ENCODE measurements at places on chromosomes 2 and 18. TPM values are rescaled to one million over a fixed set of nuclear protein-coding genes. Genes with fewer than 3 reads are reported as not detected.

DNA sequence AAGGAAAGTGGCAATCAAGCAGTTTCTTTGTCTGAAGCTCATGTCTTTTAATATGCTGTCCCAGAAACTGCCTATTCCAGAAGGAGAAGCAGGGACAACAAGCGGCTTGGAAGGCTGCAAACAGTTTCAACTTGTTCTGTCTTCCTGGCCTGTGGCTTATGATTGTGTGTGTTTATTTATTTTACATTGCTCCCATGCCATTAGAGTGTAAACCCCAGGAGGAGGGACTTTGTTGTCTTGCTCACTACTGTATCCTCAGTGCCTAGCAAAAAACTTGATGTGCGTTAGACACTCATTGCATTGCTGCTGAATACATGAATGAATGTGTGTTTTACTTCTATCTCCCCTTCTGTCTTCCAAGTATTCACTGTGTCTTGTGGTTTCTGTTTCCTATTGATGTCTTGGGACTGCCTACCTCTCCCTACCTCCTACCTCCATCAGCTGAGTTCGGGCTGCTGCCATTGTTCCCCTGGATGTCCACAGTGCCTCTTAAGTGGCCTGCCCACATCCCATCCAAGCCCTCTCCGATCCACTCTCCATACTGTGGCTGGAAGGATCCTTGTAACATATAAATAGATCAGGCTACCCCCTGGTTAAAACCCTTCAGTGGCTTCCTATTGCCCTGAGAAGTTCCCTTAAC, 261.4 kb downstream of the DYSF start:
- no peaks in the 10 kb centered on the region for H3K36me3 ChIP-seq
- DNase-seq = no peak
- H3K4me3 ChIP-seq = no peak overlapping the region

DNA sequence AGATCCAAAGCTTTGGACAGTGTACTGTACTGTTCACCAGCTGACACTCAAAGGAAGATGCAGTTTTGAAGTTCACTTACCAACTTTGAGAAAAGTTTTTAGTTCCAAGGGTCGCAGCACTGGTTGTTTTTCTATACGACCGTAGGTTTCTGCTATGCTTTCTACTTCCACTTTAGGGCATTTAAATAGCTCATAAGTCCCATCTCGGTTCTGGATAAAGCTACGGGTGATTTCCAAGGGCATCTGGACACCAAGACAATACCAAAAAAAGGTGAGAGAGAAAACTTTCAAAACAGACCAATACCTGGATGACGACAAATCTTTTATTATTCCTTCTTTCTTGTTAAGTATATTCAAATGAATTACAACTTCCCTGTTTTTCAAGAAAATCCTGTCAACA, 30.3 kb downstream of the C2orf42 start:
- no peaks in the 10 kb centered on the region for H3K27me3 ChIP-seq
- no peak for DNase-seq
- H3K36me3 ChIP-seq = peaks cover 6% of the 10 kb centered on the region
- H3K4me3 ChIP-seq = no peak overlapping the region
- H3K27ac ChIP-seq = no peak overlapping the region
- no peaks in the 10 kb centered on the region for H3K4me1 ChIP-seq

Gene TM4SF20
- not detected for total RNA-seq

- no peak overlapping the region for H3K27ac ChIP-seq
- DNase-seq = peak; percentile 53
- H3K36me3 ChIP-seq = no peaks in the 10 kb centered on the region
- no peak overlapping the region for H3K4me3 ChIP-seq
These were observed 2.9 kb upstream of the MAL start for GRCh38 chr2:95022309-95023221.
